Left kidney (tissue), 8 donors: ENCODE measurements at places on chromosomes 12 and 14. TPM values are rescaled to one million over a fixed set of nuclear protein-coding genes. Genes with fewer than 3 reads are reported as not detected.

GRCh38 chr14:96756745-96757144 lies 40.4 kb upstream of the VRK1 start:
- no peak for DNase-seq

DNA sequence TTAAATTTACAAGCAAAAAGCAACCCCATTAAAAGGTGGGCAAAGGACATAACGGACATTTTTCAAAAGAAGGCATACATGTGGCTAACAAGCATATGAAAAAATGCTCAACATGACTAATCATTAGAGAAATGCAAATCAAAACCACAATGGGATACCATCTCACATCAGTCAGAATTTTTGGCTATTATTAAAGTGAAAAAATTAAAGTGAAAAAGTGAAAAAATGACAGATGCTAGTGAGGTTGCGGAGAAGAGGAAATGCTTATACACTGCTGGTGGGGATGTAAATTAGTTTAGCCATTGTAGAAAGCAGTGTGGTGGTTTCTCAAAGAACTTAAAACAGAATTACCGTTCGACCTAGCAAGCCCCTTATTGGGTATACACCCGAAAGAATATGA lies 7.9 kb downstream of the OTOGL start:
- no peak for DNase-seq

Gene DNAJC22
- 30.2 TPM for polyA plus RNA-seq

GRCh38 chr14:20714593-20715250 lies 26.2 kb downstream of the ANG start:
- DNase-seq = no peak

GRCh38 chr12:2679816-2680675 lies 114.7 kb upstream of the FKBP4 start:
- no peak for DNase-seq

- no peak for DNase-seq
These were observed 98.0 kb upstream of the PLEKHG7 start for GRCh38 chr12:92604786-92605185.

- DNase-seq = no peak
These were observed 110.3 kb downstream of the HMGA2 start for GRCh38 chr12:65934480-65935115.

Gene VWF
- polyA plus RNA-seq = 8.2 TPM

GRCh38 chr14:54650331-54650958 lies 83.5 kb downstream of the SAMD4A start:
- no peak for DNase-seq

Gene KCNC2
- 0.55 TPM for polyA plus RNA-seq

Gene IFNG-AS1
- polyA plus RNA-seq = 0.28 TPM

- DNase-seq = no peak
These were observed 6.3 kb downstream of the CAND1 start for GRCh38 chr12:67275380-67275913.

Gene PRB2
- 1.5 TPM for polyA plus RNA-seq

DNA sequence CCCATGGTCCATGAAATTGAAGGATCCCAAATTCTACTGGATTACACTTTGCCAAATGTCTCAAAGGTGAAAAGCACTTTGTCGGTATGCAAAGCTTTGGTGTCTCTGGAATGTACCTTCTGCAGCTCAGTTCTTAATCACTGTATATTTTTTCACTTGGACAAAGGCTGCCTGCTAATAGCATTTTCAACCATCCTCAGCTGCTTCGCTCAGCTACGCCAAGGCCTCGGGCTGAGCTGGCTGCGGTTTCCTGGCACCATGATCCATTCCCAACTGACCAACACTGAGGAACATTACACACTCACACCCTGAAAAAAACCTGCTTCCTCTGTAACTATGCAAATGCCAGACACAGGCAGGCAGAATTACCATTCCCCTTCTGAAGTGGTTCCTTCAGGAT lies 335.2 kb downstream of the DPF3 start:
- DNase-seq = no peak
